ENCODE measurements at places on chromosomes 3 and 15. TPM values are rescaled to one million over a fixed set of nuclear protein-coding genes. Genes with fewer than 3 reads are reported as not detected.
A peak's percentile ranks its signal among the peaks of the same experiment; 100 is the strongest.

- DNase-seq, result no peak
These were observed 88.4 kb downstream of the PYDC2 start for GRCh38 chr3:191549357-191549756.

- DNase-seq, result peak; percentile 21
These were observed 145.1 kb downstream of the SEMA6D start for GRCh38 chr15:47862402-47862801.

- DNase-seq, result no peak
These were observed 139.1 kb downstream of the SAMMSON start for GRCh38 chr3:70138606-70139005.

- no peak for DNase-seq
These were observed 1.3 kb downstream of the TOP2B start for GRCh38 chr3:25663347-25663868.

DNA sequence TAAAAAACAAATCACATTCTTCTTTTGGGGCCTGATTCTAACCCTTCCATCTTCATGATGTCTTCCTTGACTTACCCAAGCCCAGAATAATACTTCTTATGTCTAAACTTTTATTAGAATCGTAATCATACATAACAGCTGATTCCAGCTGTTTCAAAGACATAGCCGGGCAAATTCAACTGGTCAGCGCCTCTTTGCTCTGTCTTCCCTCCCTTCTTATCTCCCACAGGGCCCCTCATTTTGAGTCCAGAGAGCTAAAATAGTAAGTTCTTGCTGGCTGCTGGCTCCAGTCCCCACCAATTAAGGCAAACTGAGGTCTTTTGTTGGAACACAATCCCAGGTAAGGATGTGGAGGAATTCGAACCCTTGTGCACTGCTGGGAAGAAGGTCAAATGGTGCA is 108.6 kb downstream of the ADCY5 start:
- DNase-seq, result no peak

The CYP1A2 gene
- 0.05 TPM for polyA plus RNA-seq

All from GM12878 (cell line).